ENCODE measurements at places on chromosomes 7 and 10.

DNA sequence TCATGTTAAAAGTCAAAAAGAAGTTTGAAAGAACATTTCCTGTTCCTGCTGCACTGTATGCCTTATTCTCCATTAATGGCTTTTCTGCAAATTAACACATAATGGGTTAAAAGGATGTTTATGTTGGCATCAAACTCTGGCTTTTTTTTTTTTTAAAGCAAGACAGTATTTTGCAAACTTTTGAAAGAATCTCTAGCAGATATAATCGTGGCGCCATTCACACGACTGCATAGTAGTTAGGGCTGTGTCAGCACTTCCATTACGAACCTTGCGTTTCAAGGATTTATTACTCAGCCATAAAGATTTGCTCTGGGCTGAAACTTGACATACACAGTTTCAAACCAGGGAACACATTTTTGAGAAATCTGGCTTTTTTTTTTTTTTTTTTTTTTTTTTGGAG is 207.8 kb downstream of the DYNC1I1 start:
- no peak for DNase-seq

DNA sequence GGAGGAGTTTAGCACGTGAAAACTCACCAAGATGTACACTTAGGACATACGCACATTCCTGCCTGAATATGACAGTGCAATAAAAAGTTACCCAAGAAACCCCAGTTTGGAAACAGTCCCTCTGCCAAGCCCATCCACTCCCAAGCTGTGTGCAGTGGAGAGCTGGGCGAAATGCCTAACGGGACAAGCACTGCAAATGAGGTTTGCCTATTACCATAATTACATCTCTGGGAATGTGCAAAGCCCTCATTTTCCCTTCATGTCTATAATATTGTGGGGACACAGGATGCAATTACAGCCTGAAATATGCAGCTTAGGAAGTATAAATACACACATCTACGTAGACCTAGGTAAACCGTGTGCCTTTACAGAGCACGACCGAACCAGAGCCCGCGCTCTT is 117.5 kb downstream of the PLXNA4 start:
- DNase-seq = no peak

DNA sequence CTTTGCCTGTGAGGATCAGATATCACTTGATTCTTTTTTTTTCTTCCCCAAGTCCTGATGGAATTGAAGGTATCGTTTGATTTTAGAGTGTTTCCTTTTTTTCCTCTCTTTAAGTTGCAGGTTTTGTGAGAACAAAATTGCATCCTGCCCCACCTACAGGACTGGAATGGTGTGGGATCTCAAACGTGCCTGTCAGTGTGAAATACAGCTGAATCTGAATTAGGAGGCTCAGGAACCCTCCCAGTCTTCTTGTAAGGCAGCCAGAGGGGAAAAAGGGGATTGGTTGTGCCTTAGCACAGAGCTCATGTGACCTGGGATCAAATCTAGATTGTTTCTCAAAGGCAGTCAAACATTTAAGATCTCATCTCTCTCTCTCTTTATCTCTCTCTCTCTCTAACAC is 32.7 kb upstream of the KLHL7 start:
- DNase-seq = no peak

DNA sequence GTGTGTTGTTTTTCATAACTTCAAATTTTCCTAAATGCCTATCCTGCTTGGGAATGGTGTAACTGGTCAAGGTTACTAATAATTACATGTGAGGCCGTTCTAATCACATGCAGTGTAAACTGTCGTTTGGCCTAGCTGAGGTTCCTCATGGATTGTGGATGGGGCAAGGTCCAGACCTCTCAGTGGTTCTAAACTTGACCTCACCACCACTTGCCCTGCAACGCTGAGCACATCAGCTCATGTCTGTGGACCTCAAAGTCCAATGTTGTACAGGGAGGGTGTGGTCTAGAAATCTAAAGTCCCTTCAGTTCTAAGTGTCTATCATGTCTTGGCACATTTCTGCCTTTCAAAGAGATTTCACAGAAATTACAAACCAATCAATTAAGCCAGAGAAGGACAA is 15.6 kb downstream of the RBP3 start:
- no peak for DNase-seq

DNA sequence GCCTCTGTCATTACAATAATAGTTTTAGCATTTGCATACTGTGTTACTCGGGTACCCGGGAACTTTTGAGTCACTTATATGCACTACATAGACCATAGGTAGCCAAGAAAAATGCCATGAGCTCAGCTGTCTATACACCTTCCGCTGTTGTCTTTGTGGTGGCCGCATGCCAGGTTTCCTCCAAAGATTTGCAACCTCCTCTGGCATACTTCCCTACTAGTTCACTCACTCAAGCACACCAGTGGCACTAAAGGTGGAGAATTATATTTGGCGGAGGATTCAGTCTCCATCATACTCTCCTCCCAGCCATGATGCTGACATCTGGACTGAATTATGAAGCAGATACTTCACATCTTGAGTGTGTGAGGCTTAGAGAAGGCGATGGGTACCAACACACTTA is 35.6 kb upstream of the GRB10 start:
- peak; percentile 55 for DNase-seq
